ENCODE measurements at places on chromosomes 16 and 17. TPM values are rescaled to one million over a fixed set of nuclear protein-coding genes. Genes with fewer than 3 reads are reported as not detected.
A peak's percentile ranks its signal among the peaks of the same experiment; 100 is the strongest.

- peak; percentile 19 for DNase-seq
- H3K36me3 ChIP-seq: peaks cover 20% of the 10 kb centered on the region
- H3K27ac ChIP-seq: peak overlapping the region; percentile 92
- no peaks in the 10 kb centered on the region for H3K27me3 ChIP-seq
- peak overlapping the region; percentile 94 for H3K4me3 ChIP-seq
Measured at GRCh38 chr16:88705801-88706228, 393 bp downstream of the RNF166 start.

GRCh38 chr16:89197633-89198416, 2.5 kb downstream of the SLC22A31 start:
- H3K4me1 ChIP-seq: peaks cover 13% of the 10 kb centered on the region
- H3K27me3 ChIP-seq: peaks cover 20% of the 10 kb centered on the region
- no peak overlapping the region for H3K4me3 ChIP-seq
- no peak for DNase-seq
- H3K36me3 ChIP-seq: no peaks in the 10 kb centered on the region
- no peak overlapping the region for H3K27ac ChIP-seq

DNA sequence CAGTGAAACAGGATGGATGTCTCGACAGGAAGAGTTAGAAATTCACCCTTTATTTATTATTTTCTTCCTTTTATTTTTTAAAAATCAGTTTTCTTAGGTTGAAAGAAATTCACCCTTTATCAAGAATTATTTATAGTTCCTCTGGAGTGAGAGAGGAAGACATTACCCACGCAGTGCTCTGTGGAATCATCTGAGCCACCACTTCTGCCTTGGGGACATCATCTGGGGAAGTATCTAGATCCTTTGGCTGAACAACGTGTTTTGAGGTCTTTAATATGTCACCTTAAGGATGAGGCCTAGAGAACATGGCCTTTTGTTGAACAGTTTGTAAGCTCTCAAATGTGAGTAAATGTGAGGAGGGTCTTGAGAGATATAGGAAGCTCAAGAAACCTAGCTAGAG, 183.3 kb downstream of the UTP18 start:
- no peak for DNase-seq
- peaks cover 14% of the 10 kb centered on the region for H3K4me1 ChIP-seq
- H3K4me3 ChIP-seq: no peak overlapping the region
- H3K36me3 ChIP-seq: no peaks in the 10 kb centered on the region

- H3K4me3 ChIP-seq: no peak overlapping the region
- H3K27me3 ChIP-seq: no peaks in the 10 kb centered on the region
- no peak for DNase-seq
- H3K36me3 ChIP-seq: peaks cover 2% of the 10 kb centered on the region
Measured at GRCh38 chr16:88761143-88761534, 23.9 kb downstream of the PIEZO1 start.

- H3K4me1 ChIP-seq: no peaks in the 10 kb centered on the region
- H3K36me3 ChIP-seq: no peaks in the 10 kb centered on the region
- H3K4me3 ChIP-seq: no peak overlapping the region
- peaks cover 9% of the 10 kb centered on the region for H3K27me3 ChIP-seq
- no peak for DNase-seq
Measured at GRCh38 chr16:14963281-14964173, 11.3 kb upstream of the PDXDC1 start.

GRCh38 chr17:78049609-78050008, 78.9 kb downstream of the TMC6 start:
- H3K27me3 ChIP-seq: no peaks in the 10 kb centered on the region
- peak overlapping the region; percentile 65 for H3K27ac ChIP-seq
- peaks cover 35% of the 10 kb centered on the region for H3K36me3 ChIP-seq
- no peak for DNase-seq
- H3K4me3 ChIP-seq: no peak overlapping the region
- H3K4me1 ChIP-seq: peaks cover 37% of the 10 kb centered on the region

DNA sequence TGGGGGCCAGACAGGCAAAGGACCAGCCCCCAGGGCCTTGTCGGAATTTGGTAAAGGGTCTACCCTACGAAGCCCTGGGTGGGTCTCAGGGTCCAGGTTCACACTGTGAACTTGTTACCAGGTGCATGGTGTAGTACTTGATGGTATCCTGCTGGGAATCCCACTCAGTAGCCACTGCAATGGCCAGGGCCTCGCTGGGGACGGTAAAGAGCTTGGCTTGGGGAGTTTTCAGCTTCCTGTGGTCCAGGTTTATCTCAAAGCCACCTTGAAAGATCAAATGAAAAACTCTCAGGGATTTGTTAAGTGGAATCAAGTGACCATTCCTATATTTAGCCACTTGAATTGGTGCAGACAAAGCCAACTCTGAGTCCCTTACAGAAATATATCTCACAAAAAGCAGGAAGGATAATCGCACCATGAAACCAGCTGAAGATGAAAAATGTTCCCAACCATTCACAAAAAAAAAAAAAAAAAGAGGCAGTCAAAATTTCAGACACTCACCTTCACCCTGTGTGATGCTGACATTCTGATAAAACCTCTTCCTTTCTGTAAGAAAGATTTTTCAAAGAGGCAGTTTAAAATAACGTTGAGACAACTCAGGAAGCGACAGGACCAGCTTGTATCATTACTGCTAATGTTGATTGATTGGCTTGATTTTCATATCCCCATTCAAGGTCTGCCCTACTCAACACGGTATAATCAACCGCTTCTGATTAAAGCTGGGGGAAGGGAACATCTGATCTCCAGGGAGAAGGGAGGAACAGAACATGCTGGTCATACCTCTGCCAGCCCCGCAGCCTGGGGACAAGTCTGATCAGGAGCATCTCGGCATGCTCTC, 10.6 kb downstream of the ATPAF2 start:
- H3K27me3 ChIP-seq: no peaks in the 10 kb centered on the region
- no peak overlapping the region for H3K4me3 ChIP-seq
- H3K27ac ChIP-seq: no peak overlapping the region

DNA sequence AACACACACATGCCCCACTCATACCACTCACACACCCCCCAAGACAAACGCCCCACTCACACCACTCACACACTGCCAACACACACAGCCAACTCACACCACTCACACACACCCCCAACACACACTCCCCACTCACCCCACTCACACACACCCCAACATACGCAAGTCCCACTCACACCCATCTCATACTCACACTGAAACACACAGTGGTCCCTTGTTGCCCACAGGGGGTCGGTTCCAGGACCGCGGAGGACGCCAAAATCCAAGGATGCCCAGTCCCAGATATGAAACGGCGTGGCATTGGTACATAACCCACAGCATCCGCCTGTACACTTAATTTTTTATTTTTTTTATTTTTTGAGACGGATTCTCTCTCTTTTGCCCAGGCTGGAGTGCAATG, 20.9 kb downstream of the RNF213 start:
- no peak overlapping the region for H3K4me3 ChIP-seq
- H3K36me3 ChIP-seq: peaks cover 22% of the 10 kb centered on the region
- no peak overlapping the region for H3K27ac ChIP-seq

DNA sequence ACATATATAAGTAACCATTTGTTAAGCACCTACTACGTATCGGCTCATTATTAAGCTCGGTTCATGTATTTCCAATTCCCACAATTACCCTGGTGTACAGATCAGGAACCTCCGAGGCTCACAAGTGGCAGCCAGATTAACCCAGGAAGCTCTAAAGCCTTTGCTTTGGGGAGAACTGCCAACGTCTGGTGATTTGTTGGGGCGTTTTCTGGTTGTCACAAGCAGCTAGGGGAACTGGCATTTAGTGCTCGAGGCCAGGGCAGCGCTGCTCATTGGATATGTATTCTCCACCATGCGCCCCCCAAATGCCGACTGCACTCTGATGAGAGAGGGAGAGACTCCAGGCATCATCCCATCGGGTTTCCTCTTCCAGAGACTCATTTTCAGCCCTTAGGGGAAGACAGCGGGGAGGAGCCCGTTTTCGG, 541 bp downstream of the ZNF18 start:
- no peaks in the 10 kb centered on the region for H3K27me3 ChIP-seq
- peaks cover 10% of the 10 kb centered on the region for H3K36me3 ChIP-seq
- peak overlapping the region; percentile 91 for H3K27ac ChIP-seq
- peak overlapping the region; percentile 89 for H3K4me3 ChIP-seq

DNA sequence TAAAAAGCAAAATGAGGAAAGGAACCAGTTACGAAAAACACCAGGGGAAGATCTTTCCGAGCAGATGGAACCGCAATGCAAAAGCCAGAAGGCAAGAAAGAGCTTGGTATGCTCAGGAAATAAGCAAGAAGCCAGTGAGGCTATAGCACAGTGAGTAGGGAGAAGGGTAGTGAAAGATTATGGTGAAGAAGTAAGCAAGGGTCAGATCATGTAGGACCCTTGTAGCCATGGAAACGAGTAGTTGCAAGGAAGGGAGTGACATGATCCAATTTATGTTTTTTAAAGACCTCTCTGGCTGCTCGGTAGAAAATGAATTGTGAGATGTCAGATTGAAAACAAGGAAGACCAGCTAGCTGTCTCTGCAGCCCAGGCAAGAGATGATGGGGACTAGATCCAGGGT, 143.3 kb downstream of the USP31 start:
- H3K36me3 ChIP-seq: no peaks in the 10 kb centered on the region
- H3K27me3 ChIP-seq: peaks cover 11% of the 10 kb centered on the region
- no peaks in the 10 kb centered on the region for H3K4me1 ChIP-seq
- no peak overlapping the region for H3K4me3 ChIP-seq

KRTAP4-3 gene
- not detected for total RNA-seq

REXO5 gene
- 16.4 TPM for total RNA-seq

ACSM5 gene
- not detected for total RNA-seq

ZG16B gene
- 2.1 TPM for total RNA-seq

RASL10B gene
- total RNA-seq: 2.3 TPM

Measured in activated CD8-positive, alpha-beta T cell treated with anti-CD3 and anti-CD28 coated beads for 36 hours (primary cell).